Suppressor macrophage treated with lipopolysaccharide for 1 hour (primary cell): ENCODE measurements at places on chromosomes 1 and 21.

- DNase-seq: no peak
These were observed 16.2 kb downstream of the COL24A1 start for GRCh38 chr1:86140281-86140880.

DNA sequence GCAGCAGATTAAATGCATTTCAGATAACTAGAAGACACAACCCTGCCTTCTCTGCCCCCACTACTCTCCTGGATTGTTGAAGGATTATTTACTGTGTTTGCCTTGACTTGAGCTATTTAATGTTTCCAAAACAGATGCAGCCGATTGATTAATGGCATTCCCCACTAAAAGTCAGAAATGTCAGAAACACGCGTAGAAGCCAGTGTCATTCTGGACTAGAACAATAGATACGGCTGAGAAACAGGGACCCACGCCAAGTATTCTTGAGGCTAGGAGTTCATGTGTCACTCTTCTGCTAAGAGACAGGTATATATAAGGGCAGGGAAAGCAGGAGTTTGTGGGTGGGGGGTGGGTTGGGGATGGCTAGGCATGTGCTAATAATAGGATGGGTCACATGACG, 366.7 kb upstream of the PROX1 start:
- no peak for DNase-seq

GRCh38 chr1:54812801-54813484, 11.8 kb upstream of the TTC22 start:
- no peak for DNase-seq

DNA sequence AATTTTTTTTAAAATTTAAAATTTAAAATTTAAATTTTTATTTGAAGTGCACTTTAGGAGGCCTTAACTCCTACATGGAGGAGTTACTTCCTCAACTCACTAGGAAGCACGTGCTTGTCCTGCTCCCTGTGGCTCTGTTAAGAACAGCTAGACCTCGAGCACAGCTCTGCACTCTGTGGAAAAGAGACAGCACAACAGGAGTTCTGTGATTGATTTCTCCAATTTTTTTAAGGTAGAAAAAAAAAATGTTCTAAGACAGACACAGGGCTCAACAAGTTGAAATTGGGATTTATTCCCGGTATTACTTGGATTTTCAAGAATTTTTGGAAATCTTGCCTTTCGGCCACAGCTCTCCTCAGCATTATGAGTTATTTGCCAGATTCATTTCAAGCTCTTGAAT, 356.6 kb upstream of the LYPLAL1 start:
- no peak for DNase-seq

DNA sequence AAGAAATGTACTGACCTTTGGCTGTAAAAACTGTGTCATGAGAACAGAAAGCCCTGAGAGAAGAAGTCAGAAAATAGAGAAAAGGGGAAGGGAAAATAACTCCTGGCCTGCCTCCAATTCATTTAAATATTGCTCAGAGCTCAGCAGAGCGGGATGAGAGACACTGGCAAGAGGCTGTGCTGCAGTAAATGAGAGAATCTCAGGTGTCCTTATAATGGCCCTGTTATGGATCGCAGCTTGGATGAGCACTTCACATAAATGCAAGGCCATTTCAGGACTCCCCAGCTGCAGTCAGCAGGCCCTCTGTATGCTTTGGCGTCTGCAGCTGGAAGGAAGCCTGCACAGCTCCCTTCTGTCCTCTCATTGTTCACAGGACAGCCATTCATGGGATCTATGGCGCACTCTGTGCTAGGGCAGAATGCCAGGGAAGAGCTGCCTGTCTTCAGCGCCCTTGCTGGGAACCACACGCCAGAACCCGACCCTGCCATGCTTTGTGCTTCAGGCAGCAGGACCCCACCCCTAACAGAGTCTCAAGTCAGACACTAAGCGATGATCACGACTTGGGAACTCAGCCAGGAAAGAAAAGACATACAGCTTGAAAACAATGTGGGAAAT, 20.7 kb upstream of the ABCB10 start:
- DNase-seq: peak; percentile 73

DNA sequence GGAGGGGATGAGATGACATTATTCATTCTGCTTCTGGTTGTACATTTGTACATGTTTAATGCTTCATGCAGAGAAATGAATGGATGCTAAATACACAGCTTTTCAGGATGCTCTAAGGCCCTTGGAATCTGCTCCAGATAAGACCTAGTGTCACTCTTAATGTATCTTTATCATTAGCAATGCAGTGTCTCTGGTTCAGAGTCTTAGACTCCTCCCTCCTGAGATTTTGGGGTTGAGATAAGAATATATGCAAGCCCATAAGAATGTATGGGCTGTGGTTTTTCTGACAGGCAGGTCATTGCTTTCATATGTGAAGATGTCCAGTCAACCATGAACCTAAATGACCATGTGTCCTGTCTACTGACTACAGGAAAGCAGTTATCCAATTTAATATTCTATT, 415.5 kb downstream of the RPS6KC1 start:
- DNase-seq: no peak

- peak; percentile 29 for DNase-seq
These were observed 14.2 kb downstream of the RIMS3 start for GRCh38 chr1:40651138-40651857.

DNA sequence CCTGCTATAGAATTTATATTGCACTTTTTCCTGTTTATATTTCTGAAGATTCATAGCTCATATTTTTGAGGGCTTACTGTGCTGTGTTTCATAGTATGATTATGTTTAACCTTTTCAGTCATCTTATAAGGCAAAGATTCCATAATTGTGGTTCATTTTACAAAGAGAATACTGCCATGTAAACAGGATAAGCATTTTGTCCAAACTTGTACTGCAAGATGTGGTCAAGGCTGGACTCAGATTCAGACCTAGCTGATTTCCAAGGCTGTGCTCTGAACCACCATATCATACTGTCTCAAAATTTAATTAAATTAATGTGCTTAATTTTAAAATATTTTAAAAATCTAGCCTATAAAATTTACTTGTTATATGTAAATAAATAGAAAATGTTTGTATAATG, 31.4 kb downstream of the STXBP3 start:
- no peak for DNase-seq

DNA sequence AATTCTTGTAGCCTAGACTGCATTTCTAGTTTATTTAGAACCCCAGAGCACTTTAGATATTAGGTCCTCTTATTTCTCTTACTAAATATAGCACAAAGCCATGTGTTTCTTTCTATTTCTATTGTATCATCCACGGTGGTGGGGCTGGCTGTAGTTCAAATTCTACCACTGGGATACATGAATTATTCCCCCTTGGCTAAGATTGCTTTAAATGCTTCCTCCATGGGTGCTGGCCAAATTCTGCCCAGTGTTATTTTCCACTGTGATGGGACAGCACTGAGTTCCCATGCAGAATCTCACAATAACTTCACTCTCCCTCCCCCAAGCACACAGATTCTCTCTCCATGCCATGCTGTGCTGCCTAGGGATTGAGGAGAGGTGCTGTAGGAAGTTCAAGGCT, 41.5 kb upstream of the GBP6 start:
- DNase-seq: no peak

DNA sequence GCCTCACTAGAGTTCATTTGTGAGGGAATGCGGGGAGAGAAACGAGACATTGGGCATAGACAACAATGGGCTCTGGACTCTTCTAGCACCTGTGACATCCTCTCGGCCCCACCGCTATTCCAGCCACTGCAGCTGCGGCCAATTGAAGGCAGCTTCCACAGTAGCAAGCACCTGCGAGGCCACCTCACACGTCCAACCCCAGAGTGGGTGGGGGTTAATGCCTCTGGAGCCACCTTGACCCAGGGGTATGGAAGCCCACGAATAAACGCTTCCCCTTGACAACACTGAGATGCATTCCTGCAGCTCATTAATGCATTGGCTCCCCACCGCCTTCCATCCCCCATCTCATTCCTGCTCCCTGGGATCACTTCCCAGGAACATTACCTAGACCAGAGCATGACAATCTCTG, 104.4 kb downstream of the GLIS1 start:
- no peak for DNase-seq

DNA sequence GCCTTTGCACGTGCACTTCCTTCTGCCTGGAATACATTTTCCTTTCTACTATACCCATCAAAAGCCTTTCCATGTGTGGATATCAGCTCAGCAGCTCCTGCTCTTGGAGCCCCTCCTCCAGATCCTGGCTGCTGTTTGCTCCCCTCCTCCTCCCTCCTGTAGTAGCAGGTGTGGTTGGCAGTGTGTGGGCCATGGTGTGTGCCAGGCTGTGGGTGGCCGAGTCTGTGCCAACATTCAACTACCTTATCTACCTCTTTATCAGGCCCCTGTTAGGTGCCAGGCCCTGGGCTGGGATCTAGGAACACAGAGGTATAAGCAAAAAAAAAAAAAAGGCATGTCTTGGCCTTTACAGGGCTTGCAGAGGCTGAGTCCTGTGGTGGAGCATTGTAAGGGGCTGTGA, 180.6 kb upstream of the JUN start:
- DNase-seq: no peak

DNA sequence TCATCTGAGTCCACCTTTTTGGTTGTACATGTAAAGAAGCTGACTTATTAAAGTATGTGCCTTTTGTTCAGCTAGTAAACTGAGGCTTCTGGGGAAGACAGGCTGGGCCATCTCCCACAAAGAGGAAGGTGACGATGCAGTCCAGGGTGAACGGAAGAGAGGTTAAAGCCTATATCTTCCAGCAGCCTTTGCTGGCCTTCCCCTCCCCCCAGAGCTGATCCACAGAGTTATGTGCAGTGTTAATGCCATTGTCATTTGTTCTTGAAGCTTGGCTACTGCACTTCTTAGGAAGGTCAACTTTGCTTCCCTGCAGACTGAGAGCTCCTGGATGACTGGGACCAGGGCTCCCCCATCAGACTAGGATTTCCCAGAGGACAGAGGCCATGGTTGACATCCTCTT, 2.2 kb downstream of the SLC30A2 start:
- DNase-seq: no peak

DNA sequence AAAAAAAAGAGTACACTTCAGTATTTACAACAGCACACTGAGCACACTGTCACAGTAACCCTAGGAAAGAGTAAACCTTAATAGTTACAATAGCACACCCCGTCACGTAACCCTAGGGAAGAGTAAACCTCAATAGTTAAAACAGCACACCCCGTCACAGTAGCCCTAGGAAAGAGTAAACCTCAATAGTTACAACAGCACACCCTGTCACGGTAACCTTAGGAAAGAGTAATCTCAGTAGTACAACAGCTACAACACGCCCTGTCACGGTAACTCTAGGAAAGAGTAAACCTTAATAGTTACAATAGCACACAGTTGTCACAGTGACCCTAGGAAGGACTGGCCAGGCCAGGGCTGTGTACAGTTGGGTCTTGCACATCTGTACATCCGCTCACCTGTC, 3.0 kb downstream of the CDK11A start:
- no peak for DNase-seq

GRCh38 chr1:228650141-228650540, 85.1 kb upstream of the RHOU start:
- no peak for DNase-seq

DNA sequence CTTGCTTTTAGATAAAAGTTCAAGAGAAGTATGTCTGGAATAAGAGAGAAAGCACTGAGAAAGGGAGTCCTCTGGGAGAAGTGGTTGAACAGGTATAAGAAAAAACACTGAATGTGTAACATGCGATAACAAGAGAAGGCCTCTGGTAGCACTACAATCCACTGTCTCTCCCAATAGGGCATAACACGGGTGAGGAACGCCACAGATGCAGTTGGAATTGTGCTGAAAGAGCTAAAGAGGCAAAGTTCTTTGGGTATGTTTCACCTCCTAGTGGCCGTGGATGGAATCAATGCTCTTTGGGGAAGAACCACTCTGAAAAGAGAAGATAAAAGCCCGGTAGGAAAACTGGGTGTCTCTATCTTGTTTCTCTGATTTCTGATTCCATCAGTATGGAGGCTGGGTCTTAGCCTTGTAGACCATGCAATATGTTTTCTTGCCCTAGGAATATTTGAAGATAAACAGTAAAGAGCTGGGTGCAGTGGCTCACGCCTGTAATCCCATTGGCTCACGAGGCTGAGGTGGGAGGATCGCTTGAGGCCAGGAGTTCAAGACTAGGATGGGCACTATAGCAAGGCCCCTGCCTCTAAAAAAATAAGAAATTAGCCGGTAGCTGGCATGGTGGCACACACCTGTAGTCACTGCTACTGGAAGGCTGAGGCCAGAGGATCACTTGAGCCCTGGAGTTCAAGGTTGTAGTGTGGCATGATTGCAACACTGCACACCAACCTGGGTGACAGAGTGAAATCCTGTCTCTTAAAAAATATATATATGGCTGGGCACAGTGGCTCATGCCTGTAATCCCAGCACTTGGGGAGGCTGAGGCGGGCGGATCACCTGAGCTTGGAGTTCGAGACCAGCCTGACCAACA, 40.4 kb downstream of the DAP3 start:
- DNase-seq: peak; percentile 64

GRCh38 chr1:19835578-19835977, 20.5 kb upstream of the RNF186 start:
- DNase-seq: no peak

- DNase-seq: no peak
These were observed 237.2 kb downstream of the TOMM20 start for GRCh38 chr1:234891427-234891826.

DNA sequence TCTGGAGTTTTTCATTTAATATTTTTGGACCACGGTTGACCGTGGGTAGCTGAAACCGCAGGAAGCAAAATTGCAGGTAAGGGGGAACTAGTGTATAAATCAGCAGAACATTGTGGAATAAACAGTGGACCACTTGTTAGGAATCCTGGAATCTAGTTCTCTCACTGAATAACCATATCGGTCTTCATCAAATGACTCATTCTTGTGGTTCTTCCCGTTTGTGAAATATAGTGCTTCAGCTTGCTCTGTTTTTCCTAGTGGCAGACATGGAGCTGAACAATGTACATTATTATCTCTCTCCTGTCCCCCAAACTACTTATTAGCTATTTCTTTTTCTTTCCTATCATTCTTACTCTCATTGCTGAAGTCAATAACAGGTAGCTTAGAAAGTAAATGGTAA, 61.9 kb downstream of the HSPA13 start:
- no peak for DNase-seq

DNA sequence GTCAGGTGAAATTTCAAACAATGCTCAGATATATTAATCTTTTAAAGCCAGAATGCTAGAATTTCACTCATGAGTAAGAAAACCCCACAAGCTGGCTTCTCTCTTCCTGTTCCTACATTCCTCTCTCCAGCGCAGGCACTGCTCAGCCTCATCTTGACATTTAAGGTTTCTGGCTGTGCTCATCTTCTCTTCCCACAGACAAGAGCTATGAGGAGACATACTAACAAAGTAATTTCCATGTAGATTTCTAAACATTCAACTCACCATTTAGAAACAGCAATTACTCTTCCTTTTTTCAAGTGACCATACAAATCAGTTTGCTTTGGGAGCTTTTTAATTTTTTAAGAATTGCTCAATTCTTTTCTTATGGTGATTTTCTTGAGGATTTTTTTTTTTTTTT, 7.8 kb upstream of the LRRC8D start:
- DNase-seq: peak; percentile 69
